ENCODE measurements at places on chromosomes 12 and 14. TPM values are rescaled to one million over a fixed set of nuclear protein-coding genes. Genes with fewer than 3 reads are reported as not detected.

COX8C gene
- polyA plus RNA-seq: not detected

SLC16A7 gene
- polyA plus RNA-seq: 4.1 TPM

SLC8A3 gene
- 0.42 TPM for polyA plus RNA-seq

PTPRO gene
- polyA plus RNA-seq: not detected

TMEM119 gene
- 59.6 TPM for polyA plus RNA-seq

TAS2R50 gene
- not detected for polyA plus RNA-seq

ZDHHC22 gene
- not detected for polyA plus RNA-seq

PLD4 gene
- polyA plus RNA-seq: 1.1 TPM

CLEC9A gene
- not detected for polyA plus RNA-seq

RTL1 gene
- polyA plus RNA-seq: 1.4 TPM

RXYLT1 gene
- 17.1 TPM for polyA plus RNA-seq

PKP2 gene
- 72.1 TPM for polyA plus RNA-seq

WDHD1 gene
- polyA plus RNA-seq: 4.4 TPM

P2RX2 gene
- not detected for polyA plus RNA-seq

SLCO1C1 gene
- not detected for polyA plus RNA-seq

PTHLH gene
- 3.1 TPM for polyA plus RNA-seq
